SJCRH30 (cell line): ENCODE measurements at places on chromosomes 5 and 9. TPM values are rescaled to one million over a fixed set of nuclear protein-coding genes. Genes with fewer than 3 reads are reported as not detected.

Gene C9orf78
- 74.1 and 76.0 TPM in 2 replicates for total RNA-seq

Gene SOX30
- total RNA-seq, result 0.13 TPM in 1 of 2 replicates, not detected in the other

Gene NMUR2
- not detected in 2 replicates for total RNA-seq

Gene SLC36A2
- total RNA-seq, result not detected in 2 replicates

Gene TAS2R1
- not detected in 2 replicates for total RNA-seq

Gene TMC1
- not detected in 2 replicates for total RNA-seq

Gene AIF1L
- total RNA-seq, result 0.53 and 1.0 TPM in 2 replicates
